ENCODE measurements at places on chromosomes 2 and 18.

DNA sequence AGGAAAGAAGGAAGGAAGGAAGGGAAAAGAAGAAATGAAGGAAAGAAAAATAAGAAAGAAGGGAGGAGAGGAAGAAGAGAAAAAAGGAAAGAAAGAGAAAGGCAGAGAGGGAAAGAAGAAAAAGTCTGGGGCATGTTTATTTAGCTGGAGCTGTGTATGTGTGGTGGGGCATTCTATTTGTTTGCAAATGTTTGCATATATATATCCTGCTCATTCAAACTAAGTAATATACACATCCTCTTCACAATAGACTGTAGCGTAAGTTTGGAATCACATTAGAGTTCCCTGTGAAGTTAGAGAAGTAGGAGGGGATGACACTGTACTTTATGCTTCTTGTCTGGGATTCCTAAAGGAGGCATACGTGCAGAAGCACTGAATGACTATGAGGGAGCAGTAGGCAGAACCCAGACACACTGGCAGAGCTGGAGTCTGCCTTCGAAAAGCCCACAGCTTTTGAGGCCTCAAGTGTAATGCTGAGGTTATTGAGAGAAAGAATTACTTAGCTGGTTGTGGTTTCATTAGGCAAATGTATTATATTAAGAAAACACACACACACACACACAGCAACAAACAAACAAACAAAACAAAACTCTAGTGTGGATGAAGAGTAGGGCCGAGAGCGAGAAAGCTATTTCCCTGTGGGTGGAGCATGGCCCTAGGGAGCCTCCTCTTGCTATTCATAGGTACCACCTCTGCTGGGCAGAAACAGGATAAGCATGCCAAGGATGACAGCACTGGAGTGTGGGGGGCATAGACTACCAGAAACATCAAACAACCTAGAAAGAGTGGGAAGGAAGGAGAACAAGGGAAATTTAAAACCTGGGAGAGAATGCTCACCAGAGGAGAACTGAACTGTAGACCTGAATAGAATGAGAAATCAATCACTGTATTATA is 905.1 kb upstream of the NXPH2 start:
- no peak for DNase-seq

GRCh38 chr2:179255129-179255528 is 9.5 kb downstream of the SESTD1 start:
- DNase-seq = no peak

DNA sequence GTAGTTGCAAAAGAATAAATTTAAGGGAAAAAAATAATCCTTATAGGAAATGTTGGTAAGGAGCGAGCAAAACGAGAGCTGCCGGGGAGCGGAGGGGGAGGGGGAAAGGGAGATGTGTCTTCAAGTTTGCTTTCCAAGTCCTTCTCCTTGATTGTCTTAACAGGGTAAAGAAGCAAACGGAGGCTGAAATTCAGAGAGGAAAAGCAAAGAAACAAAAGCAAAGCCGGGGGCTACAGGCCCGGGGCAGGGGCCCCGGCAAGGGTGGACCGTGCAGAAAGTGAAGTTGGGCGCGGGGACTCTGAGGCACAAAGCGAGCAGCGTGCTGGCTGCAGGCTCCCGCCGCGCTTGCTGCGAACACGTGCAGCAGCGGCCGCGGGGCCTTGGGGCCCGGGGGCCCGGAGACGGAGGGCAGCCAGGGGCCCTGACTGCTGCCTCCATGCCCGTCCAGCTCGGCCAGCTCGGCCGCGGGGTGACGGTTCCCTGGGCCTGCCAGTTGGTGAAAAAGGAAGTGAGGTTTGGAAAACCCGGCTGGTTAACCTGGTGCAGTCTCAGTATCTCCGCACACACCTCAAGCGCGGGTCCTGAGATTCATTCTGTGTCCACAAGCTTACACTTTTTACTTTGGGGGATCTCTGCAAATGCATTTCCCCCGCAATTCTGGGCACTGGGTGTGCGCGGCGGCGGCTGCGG is 4.1 kb downstream of the BCL11A start:
- no peak for DNase-seq

DNA sequence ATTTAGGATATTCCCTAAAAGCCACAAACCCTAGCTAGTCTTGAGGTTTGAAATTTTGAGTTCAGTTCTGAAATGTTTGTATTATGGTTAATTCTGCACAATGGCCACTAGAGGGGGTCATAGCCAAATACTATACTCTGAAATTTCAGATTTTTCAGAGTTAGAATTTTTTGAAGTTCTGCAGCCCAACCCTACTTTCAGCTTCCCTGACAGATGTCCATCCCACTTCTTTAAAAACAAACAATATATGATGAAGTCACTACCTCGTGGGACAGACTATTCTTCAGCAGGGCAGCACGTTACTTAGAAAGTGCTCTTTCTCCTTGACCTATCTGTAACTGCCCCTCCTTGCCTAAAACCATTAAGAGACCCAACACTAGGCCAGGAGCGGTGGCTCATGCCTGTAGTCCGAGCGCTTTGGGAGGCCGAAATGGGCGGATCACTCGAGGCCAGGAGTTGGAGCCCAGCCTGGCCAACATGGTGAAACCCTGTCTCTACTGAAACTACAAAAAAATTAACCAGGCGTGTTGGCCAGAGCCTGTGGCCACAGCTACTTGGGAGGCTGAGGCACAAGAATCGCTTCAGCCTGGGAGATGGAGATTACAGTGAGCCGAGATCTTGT is 48.2 kb upstream of the PAPOLG start:
- no peak for DNase-seq

DNA sequence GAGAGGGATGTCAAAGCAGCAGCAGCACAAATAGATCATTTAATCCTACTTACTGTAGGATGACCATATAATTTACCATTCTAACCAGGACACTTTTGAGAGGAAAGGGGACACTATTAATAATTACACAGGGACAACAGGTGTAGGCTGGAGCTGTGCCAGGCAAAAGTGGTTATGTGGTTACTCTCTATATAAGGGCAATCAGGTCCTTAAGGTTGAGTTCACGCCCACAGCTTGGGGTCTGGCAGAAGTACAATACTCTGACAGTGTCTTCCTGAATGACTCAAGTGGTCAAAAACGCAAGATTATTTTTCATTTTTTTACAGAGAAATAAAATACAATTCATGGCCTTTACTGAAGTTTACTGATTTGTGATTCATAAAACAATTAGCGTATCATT is 2.8 kb downstream of the PREPL start:
- DNase-seq = no peak

DNA sequence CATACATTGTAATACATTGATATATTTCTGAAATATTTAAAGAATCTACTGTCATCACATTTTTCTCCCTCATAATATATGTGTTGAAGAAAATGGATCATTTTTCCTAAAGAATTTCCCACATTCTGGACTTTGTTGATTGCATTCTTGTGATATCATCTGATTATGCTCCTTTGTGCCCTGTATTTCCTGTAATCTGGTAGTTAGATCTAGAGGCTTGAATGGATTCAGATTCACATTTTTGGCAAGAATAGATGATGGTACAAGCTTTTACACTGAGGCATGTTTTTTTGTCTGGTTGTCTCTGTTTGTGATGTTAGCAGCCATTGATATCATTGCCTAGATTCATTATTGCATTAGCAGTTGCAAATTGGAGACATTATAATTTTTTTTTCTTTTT is 13.4 kb downstream of the UBXN2A start:
- no peak for DNase-seq

DNA sequence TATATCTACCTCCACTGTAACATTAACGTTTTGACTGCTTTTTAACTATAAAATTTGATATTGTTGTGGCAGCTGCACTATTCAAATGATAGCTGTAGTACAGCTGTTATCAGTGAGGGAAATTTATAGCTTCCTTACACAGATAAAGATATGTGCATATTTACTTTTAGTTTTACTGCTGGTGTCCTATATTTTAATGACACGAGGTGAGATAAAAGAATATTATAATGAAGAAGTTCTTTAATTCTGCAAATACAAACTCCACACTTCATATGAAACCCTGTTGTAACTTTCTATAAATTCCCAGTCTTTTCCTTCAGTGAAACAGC is 427.8 kb upstream of the ZEB2 start:
- no peak for DNase-seq

- no peak for DNase-seq
Observed at GRCh38 chr2:8518979-8519668, 162.7 kb upstream of the ID2 start.

DNA sequence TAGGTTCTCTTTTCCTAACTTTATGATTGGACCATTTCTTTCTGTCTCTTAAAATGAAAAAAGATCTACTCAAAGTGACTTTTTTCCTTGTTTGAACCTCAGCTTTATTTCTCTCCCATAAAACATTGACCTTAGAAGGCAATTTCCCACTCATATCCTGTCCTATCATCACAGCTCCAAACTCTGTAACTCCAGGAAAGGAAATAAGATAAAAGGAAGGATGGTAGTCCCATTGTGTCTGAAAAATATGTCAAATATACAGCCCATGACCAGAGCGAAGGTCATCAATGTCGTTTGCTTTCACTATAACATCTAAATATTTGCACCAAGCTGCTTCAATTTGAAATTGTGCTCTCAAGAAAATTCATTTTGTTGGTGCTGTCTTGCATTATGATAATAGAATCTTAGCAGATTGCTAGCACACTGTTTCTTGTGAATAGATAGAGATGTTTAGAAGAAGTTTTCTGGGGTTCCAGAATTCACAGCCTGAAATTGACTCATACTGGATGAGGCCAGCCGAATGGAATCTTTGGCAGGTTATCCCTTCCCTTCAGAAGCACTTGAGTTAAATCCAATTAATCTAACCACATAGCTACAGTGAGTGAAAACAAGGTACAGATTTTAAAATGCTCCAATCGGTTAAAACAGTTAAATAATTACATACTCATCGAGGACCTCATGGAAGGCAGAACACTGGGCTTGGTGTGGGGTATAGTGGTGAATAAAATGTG is 95.1 kb downstream of the CRIM1 start:
- DNase-seq = no peak

DNA sequence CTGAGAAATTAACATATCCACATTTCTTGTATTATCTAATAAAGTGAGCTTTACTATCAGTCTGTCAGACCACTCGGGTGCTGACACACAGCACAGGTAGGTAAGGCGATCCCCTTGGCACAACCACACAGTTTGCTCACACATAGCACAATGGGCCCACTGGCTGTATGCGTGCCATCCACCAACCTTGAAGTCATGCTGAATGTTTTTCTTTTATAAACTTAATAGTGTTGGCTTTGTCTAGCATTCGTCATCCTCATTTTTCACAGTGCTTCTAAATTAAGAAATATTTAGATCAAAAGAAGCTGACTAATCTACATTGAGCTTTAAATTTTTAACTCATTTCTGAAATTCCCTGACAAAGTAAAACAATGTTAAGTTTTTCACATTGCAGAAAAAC is 50.0 kb upstream of the PAPOLG start:
- DNase-seq = no peak

DNA sequence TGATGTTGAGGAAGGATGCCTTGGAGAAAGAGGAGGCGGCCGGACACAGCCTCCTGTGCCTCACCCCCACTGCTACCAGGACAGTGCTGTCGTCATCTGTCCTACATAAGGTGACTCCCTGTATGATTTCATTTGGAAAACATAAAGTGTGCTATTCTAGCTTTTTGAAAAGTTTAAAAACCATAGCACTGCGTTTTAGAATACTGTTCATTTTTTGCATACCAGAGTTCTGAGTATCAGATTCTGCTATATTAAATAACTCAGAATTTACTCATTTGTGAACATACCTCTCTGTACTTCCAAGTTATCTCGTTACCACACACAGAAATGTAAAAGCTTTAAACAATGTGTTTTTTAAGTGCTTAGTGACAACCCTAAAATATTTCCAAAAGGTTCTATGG is 302.9 kb downstream of the LRRTM1 start:
- no peak for DNase-seq

GRCh38 chr2:152440460-152440859 is 105.5 kb downstream of the FMNL2 start:
- DNase-seq = no peak

DNA sequence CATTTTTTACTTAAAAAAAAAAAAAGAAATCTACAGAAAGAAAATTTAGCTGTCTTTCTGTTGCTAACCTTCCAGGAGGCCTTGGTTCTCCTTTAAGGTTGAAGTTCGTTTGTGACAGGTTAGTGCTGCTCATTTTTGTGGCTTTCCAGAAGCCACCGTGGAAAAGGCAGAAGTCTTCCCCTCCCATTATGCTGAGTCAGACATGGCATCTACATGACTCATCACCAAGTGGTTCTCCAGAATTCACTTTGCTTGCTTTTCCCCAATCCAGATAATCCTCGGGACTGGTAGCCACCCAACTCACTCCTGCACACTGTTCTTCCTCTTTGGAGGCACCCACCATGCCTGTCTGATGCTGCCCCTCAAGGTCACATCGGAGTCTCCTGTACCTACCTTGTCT is 228.7 kb downstream of the PIK3C3 start:
- DNase-seq = no peak

- no peak for DNase-seq
Observed at GRCh38 chr18:44735096-44735495, 54.4 kb downstream of the SETBP1 start.

GRCh38 chr18:71045331-71046065 is 756.7 kb downstream of the SOCS6 start:
- no peak for DNase-seq

DNA sequence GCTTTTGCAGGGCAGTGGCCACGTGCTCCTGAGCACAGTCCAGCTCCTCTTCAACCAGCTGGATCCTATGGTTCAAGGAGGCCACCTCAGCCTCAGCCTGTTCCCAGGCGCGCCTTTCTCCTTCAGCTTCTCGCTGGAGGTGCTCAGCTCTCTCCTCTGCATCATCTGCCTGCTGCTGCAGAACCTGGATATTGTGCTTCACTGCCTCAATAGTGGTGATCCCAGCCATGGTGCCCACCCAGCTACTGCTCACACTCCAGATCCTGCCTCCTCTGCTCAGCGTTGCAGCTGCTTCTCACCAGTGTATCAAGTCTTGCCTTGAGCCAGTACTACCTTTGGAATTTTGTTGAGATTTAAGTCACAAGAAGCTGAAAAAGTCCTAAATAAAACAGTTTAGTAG is 67.9 kb downstream of the ASXL2 start:
- no peak for DNase-seq

- DNase-seq = no peak
Observed at GRCh38 chr2:33645861-33646260, 46.8 kb upstream of the FAM98A start.

DNA sequence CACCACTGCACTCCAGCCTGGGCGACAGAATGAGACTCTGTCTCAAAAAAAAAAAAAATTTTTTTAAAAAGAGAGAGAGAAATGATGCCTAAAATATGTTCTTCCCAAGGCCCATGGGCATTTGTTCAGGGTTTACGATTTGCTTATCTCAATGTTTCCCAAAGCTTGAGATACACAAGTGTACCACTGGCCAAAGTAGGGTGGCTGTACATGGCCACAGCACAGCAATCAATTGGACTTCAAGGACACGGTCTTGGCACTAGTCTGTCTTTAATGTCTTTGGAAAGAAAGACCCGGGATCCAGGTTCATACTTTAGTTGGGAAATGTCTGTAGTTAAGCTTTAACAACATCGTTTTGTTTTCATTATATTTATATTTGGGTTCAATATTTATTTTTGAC is 9.5 kb upstream of the CATIP start:
- DNase-seq = no peak

Measured in activated T-helper 1 cell treated with anti-CD3 and anti-CD28 coated beads, Interleukin-2, amount 50 U/mL, for 16 hours (primary cell).